Progenitor cell of endocrine pancreas (in vitro differentiated cells): ENCODE measurements at places on chromosomes 12 and 14. TPM values are rescaled to one million over a fixed set of nuclear protein-coding genes. Genes with fewer than 3 reads are reported as not detected.

Gene HNRNPA1
- total RNA-seq, result 2,514 and 2,551 TPM in 2 replicates

DNA sequence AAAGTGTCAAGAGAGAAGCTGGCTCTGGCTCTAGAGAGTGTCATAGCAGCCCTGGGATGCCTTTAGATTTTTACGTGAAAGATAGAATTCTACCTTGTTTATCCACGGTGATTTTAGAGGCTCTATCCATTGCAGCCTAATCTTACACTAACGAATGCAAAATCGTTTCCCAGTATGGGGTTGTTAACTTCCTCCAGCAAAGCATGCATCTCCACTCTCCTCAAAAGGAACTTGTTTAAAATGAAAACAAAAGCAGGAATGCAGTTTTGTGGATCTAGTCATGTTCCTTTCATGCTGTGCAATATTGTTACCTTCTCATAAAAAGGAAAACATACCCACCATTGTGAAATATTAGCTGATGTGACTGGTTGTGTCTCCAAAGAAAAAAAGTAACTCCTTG is 88.4 kb downstream of the ANO2 start:
- no peak for DNase-seq

DNA sequence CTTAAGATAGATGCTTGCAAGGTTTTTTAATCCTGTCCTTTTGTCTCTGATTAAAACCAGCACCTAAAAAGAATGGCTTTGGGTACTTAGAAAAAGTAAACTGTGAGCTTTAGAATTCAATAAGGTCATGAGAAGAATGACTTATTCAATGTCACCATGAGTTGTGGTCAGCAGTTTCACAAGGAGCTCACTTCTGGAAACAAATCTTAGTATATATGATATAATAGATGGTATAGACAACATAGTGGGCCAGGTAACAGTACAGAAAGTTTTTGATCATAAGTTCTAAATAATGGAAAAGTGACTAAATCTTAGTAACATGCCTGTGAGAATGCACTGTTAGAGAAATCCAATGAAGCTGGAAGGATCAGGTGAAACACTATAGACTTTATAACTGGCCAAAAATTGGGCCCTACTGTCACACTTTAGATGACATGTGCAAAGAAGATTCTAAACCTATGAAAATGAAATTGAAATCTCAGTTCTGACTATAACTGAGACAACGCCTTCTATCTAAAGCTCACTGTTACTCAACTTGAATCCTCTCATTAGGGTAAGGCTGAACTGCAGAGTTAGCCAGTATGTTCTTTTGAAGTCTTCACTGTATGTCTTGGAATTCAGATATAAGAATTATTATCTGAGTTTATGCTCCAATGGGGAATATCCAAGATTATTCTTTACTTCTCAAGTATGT is 42.4 kb upstream of the RAD51AP1 start:
- DNase-seq, result no peak

DNA sequence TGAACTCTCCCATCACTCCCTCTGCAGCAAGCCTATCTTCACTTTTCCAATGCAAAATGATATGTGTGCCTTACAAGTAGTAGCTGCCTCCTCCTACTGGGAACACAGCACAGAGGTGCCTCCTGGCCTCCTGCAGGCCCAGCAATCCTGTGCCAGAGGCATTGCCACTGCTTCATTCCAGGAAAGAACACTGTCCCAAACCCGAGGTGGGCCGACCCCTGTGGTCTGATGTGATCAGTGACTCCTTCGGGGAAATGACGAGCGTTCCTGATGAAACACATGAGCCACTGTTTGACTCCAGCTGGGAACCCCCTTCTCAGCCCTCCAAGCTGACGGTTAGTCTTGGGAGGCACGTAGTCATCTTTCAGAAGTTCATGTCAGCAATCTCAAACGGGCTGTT is 19.5 kb downstream of the PSMC1 start:
- DNase-seq, result no peak

DNA sequence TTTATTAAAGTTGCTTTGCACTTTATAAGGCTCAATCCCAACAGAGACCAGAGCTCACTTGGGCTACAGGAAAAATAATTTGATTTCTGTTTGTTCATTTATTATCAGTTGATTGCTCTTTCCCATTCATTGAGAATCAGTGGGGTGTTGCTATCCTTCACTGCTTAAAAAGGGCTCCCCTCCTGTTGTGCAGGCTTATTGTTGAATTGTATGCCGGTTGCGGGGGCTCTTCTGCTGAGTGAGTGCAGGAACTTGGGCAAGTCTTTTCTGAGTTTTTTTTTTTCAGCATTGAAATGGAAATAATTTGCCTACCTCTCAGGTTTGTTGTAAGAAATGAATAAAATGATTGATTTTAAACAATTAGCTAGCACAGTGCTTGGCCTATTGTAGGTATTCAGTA is 32.6 kb downstream of the AKAP6 start:
- DNase-seq, result no peak

- DNase-seq, result no peak
Observed at GRCh38 chr12:666766-667308, 3.6 kb upstream of the NINJ2 start.

DNA sequence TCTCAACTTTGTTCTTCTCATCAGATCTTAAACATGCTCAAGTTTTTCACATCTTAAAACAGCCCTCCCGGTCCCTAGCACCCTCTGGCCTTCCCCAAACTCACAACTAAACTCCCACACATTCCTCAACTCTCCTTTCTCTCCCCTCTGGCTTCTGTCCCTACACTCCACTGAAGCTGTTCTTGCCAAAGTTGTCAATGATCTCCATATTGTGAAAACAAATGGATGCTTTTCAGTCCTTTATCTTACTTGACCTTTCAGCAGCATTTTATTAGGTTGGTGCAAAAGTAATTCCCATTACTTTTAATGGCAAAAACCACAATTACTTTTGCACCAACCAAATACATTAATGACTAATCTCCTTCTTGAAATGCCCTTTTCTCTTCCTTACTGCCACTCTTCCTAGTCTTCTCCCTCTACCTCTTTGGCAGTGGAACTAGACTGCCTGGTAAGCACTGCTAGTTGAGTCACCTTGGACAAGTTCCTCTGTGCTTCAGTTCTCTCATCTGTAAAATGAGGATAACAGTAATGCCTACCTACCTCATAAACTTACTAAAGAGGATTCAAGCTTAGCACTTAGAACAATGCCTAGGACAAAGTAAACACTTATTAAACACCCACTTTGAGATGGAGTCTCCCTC is 16.0 kb downstream of the CERS5 start:
- DNase-seq, result no peak

- DNase-seq, result no peak
Observed at GRCh38 chr12:15956413-15957185, 45.5 kb downstream of the DERA start.
